ENCODE measurements at places on chromosomes 12 and 14.

DNA sequence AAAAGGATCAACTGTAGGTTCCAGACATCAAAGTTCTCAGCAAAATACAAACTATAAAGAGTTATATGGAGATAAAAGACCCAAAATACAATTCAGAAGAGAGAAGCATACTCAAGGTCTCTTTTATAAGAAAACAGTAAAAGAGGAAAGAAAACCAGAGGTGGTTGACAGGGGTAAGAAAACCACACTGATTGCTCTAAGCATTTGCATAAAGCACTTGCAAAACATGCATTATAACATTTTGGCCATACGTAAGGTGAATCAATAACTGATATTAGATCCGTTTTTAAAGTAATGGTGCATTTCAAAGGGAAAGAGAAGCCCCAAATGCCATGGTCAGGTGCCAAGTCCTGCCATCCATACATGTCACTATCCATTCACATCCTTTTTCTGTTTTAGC lies 5.9 kb downstream of the DDHD1 start:
- no peak for DNase-seq

GRCh38 chr14:65594153-65594881 lies 181.8 kb downstream of the FUT8 start:
- DNase-seq = no peak

DNA sequence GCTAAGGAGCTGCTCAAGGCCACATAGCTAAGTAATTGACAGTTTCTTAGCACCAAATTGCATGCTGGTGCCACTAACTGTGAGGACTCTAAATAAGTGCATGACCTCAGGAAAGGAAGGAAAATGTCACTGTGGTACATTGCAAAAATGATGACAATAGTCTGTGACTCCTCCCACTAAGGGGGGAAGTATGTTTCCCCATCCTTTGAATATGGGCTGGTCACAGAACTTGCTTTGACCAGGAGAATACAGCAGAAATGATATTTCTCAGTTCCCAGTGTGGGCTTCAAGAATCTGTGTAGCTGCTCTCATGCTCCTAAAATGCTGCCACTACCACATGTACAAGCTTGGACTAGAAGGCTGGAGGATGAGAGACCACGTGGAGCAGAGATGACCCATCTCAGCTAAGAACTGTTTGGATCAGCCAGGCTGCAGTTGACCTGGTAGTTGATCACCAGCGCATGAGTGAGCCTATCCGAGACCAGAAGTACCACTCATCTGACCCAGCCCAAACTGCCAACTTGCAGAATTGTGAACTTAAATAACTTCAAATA lies 42.2 kb upstream of the NOS1 start:
- DNase-seq = no peak

DNA sequence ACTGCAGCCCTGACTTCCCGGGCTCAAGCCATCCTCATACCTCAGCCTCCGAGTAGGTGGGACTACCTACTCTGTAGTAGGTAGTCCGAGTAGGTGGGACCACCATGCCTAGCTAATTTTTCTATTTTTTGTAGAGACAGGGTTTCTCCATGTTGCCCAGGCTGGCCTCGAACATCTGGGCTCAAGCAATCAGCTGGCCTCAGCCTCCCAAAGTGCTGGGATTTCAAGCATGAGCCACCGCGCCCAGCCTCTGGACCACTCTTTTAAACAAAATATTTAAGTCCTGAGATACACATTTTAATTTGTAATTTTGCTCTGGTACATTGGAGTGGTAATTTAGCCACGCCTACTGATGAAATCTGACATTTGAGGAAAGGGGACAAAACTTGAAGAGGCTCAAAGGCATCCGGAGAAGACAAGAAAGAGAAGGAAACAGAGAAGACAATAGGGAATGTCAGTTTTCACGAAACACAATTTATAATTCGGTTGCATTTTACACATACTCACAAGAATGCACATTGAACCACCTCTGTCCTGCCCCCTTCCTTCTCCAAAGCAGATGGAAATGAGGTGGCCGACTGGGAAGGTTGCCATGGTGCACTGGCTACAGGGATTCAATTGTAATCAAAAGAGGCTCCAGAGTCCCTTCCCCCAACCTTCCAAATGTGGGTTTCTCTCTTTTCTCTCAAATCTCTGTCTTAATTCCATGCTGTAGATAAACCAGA lies 9.7 kb upstream of the TUBA1A start:
- DNase-seq = peak; percentile 65

DNA sequence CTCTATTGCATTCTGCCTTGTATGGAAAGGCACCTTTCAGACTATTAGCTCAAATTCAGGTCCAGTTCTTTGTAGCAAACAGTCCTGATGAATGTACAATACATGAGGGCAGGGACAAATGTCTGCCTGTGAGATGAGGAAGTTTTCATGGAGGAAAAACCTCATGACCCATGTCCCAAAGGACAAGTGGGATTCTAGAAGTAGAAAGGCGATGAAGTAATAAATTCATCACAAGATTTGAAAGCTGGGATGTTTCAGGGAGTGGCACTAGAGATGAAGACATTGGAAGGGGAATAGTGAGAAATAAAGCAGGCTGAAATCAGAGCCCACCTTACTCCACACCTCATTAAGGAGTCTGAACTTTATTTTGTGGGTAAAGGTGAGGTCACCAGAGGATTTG lies 4.2 kb downstream of the CORO1C start:
- DNase-seq = no peak

DNA sequence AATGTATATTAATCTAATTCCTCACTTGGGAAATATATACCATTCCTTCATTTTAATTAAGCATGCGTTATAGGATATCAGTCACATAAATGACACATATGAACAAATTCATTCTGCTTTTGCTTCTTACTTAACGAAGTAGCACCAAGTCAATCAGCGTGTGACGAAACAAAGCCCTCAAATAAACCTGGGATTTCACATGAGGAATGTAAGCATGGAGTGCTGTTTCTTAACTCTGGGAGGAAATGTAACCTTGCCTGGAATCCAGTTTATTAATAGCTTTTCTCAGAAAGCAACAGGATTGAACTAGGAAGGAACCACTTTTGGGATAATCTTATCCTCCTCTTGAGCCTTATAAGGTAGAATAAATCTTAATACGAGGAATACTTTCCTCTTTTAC lies 72.0 kb downstream of the NIN start:
- no peak for DNase-seq

DNA sequence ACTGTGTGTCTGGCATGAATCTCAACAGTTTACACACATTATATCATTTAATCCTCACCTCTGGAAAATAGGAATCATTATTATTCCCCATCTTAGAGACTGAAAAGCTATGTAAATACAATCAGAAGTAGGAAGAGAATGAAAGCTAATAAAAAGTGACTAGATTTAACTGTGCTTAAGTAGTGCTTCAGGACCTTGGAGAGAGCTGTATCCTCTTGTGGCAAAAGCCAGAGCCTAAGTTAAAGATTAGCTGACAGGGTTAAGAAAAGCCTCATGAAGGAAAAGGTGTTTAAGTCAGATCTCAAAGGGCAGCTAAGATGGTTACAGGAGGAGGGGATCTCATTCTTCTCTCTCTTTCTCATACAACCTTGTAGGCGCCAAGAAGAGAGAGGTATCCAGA lies 65.3 kb upstream of the TMEM233 start:
- no peak for DNase-seq

GRCh38 chr14:22303589-22304195 lies 285.3 kb downstream of the DAD1 start:
- no peak for DNase-seq

GRCh38 chr12:91778938-91779400 lies 366.7 kb downstream of the BTG1 start:
- no peak for DNase-seq

- DNase-seq = no peak
These were observed 55.3 kb downstream of the GALNT16 start for GRCh38 chr14:69315301-69315700.

DNA sequence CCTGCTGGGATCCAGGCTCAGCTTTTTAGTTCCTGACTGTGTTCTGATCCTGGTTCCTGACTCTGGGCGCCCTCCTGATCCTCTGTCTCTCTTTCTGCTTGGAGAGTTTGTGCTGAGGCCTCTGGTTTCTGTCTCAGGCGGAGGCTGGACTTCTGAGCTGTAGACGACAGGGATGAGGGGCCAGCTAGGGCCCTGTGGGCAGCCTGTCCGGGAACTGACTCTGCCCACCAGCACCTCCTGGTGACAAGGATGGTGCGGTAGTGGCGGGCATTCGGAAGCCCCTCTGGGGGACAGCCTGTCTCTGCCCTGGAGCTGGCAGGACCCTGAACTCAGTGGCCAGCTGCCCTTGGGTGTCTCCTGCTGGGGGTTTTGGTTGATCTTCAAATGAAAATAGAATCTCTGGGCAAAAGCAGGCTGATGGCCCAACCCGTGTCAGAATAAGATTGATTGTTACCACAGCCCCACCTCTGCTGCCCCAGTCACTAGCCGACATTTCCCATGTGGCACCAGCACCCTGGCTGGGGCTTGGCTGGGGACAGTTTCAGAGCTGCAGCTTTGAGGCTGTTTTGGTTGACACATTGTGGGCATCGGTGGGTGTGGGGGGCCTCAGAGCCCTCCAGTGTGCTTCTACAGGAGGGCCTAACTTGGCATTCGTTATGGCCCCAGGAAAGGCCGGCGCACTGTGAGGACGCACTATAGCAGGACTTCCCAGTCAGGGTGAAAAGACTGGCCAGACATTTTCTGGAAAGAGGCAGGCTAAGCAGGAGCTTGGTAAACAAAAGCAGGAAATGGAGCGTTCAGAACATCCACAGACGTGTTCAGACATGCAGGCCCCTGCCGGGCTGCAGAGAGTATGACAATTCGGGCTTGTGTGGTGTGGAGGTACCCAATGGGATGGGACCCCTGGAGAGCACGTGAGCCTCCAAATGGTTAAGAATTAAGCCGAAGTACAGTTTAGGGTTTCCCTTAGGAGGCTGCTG lies 16.2 kb downstream of the KRT80 start:
- DNase-seq = no peak

DNA sequence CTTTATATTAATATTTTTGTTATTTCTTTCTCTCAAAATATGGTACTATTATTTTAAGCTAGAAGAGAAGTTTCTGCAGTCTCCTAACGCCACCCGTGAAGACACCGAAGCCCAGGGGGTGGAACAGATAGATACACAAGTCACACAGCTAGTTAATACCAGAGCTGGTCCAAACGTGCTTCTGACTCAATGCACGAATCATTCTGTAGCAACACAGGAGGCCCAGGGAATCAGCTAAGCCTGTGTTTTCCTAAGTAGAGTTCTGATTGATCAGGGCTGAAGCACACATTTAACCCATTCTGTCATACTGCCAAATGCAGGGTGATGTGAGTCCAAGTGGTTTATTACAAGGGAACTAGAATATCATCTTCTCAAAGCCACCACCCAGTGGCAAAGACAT lies 116.9 kb upstream of the PWP1 start:
- no peak for DNase-seq

DNA sequence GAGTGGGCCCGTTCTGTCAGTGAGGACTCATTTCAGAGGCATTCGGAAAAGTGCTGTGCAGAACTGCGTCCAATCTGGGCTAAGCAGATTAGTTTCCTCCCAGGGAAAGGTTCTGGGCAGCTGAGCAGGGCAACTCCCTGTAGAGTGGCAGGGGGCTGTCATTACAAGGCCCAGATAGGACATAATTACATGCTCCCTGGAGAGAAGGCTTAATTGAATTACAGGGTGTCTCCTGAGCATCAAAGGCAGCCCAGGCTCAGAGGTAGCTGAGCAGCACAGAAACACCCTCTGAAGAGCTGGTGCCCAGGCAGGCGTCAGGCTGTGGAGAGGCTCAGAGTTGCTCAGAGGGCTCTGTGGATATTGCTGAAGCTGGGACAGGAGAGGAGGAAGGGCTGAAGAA lies 36.0 kb downstream of the SLC8A3 start:
- DNase-seq = no peak

DNA sequence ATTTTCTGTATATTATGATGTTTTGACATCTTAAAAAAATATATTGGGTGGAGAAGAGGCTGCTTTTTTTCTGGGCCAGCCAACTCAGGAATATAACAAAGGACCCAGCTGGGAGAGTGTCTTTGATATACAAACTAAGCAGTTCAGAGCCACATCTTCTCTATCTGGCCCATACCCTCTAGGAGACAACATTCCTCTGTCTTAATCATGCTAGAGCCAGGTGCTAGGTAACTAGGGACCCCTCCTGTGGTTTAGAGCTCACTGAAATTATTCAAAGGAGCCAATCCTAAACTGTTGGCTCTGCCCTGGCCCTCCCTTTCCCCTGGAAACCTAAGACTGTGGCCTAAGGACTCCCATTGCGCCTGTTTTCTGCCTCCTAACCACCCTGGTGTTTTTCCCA lies 193.1 kb upstream of the DIO2 start:
- no peak for DNase-seq

All from substantia nigra (tissue), 51 donors.